ENCODE measurements at places on chromosomes 12 and 14.

GRCh38 chr12:105929192-105929591 lies 209.6 kb downstream of the NUAK1 start:
- DNase-seq, result no peak

DNA sequence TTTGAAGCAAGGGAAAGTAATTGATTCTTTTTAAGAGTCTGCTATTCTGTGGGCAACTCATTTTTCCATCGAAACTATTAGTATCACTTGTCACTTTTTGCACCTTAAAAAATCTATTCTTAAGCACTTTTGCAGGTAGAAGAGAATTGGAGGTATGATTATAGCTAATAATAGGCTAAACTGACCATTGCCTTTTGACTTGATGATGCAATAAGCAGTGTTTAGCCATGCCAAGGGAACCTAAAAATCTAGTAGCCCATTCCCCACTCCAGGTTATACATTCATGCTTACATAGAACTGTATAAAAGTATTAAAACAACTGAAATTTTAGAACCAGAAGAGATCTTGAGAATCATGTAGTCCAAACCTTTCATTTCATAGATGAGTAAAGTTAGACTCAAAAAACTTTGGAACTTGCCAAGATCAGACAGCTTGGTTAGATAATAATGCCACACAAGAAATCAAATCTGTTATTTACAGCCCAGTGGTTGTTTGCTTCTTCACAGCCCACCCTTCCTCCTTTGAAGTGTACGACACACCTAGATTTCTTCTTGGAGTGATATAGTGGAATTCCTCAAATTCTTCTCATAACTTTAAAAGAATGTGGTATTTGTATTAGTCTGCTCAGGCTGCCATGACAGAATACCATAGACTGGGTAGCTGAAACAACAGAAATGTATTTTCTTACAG lies 21.7 kb upstream of the GARIN2 start:
- no peak for DNase-seq

- DNase-seq, result no peak
Measured at GRCh38 chr12:32864731-32865130, 31.8 kb downstream of the PKP2 start.

GRCh38 chr12:128694445-128694844 lies 129.3 kb downstream of the SLC15A4 start:
- DNase-seq, result no peak

DNA sequence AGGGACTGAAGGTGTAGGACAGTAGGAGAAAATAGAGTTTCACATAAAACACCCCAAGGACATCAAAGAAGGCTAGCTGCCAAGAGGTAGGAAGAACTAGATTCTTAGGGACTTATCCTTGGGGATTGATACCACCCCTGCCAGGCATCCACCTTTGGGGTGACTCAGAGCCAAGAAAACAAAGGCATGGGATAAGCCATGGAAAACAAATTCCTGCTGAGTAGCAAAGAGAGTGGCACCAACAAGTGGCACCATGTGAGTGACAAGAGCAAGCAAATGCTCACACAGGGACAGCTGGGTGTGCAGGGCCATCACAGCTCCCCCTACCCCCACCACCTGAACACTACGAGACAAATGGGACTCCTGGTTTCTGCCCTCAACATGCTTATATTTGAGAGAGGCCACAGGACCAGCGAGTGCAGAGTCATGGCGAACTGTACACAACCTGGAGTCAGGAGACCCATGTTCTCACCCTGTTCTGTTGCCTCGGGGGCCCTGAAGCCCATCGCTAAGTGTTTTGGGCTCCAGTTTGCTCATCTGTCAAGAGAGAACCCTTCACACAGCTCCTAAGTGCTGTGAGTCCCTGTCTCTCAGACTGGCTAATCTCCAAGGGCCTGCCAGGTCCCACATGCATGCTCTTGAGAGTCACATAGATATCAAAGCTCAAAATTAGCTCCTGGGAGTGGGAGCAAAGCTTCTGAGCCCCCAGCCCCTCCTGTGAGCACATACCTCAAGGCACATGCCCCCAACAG lies 91.9 kb downstream of the DPF3 start:
- DNase-seq, result no peak

- no peak for DNase-seq
Measured at GRCh38 chr12:86799616-86800015, 543.4 kb upstream of the MGAT4C start.

DNA sequence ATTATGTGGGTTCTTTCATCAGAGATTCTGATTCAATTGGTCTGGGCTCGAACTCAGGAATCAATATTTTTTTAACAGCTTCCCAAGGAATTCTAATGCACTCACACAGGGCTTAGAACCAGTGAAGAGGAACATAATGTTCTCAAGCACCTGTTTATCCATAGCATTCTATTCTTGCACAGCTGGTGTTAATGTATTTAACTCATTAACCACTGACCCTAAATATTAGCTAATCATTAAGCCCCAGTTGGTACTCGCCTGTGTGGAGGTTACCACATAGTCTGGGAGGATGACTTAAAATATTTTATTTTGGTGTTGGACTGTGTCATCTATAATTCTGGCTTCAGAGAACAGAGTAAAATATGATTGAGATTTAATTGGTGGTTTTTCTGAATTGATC lies 45.3 kb downstream of the LRP6 start:
- no peak for DNase-seq

DNA sequence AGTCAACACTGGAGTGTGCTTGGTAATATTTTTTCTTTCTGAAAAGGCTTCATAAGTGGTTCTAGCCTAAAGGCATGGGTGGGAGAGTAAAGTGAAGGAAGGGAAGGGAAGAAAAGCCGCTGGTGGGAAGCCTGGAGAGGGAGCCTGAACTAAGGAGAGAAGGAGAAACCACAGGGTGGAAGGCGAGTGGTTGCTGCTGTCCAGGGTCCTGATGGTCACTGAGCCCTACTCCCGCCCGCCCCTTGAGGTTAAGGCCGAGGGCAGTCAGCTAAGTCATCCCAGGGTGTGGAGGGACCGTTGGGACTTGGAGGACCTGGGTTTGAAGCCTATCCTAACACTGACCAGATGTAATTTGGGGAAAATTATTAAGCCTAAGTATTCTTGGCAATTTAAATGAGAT lies 189.1 kb downstream of the PIWIL1 start:
- no peak for DNase-seq

- DNase-seq, result no peak
Measured at GRCh38 chr12:94615260-94616181, 34.8 kb downstream of the TMCC3 start.

- no peak for DNase-seq
Measured at GRCh38 chr14:94394025-94394493, 5.7 kb upstream of the SERPINA1 start.

DNA sequence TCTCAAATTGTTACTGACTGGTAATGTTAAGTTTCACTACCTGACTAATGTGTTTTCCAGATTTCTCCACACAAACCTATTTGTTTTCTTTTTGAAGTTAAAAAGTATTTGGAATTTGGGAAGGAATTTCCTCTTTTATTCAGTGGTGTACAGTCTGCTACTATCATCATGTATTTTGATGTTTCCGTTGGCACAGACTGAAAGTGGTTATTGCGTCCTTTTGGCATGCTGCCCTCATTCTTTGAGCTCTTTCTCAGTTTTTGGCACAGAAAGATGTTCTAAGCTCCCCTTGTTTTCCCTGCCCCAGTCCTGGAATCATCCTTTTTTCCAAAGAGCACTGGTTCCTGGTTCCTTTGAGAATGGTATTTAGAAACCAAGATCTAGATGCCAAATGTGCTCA lies 31.4 kb upstream of the RTRAF start:
- no peak for DNase-seq

DNA sequence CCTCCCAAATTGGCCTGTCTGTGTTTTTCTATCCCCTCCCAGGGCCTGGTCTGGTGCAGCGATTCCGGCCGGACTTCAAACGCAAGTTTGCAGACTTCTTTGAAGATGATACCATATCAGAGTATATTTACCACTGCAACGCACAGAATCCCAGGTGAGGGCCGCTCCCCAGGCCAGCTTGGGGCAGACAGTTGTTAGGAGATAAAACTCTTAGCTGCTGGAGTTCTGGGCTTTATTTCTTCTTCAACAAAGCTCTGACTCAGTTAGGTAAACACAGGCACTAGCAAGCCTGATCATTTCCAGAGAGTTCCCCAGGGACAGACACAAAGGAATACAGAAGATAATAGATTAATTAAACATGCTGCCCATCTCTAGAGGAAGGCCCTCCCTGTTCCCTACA lies 8.3 kb downstream of the ABHD4 start:
- DNase-seq, result no peak

GRCh38 chr12:2690348-2691005 lies 104.3 kb upstream of the FKBP4 start:
- DNase-seq, result no peak
